ENCODE measurements at places on chromosomes 7 and 10.

DNA sequence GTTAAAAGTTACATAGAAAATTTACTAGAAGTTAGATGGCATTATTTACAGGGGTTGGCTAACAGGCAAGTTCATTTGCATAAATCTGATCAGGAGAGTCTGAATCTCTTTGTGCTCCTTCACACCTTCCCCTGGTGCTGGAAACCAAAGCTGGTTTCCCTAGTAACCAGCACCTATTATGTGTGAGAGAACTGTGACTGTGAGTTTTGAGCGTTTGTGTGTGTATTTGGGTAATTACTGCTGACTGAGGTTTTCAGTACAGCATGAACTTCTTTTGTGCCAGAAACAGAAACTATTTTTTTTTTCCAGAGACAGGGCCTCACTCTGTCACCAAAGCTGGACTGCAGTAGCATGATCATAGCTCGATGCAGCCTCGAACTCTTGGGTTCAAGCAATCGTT, 10.3 kb upstream of the IFIT1B start:
- no peak for DNase-seq

DNA sequence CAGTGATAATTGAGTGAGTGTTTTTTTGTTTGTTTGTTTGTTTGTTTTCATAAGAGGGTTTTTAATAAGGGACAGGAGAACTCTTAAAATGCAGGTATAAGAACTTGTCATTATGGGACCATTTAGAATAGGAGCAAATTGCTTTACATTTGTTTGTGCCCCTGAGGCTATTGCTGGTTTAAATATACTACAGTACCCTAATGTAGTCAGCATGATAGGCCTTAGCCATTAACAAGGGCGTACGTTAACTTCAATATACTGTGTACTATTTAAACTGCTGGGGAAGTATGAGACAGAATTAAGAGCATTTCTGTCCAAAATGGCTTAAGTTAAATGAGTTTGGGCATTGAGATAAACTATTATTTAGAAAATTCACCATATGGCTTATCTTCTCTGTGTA, 26.2 kb downstream of the PRKAR2B start:
- DNase-seq: peak; percentile 18

DNA sequence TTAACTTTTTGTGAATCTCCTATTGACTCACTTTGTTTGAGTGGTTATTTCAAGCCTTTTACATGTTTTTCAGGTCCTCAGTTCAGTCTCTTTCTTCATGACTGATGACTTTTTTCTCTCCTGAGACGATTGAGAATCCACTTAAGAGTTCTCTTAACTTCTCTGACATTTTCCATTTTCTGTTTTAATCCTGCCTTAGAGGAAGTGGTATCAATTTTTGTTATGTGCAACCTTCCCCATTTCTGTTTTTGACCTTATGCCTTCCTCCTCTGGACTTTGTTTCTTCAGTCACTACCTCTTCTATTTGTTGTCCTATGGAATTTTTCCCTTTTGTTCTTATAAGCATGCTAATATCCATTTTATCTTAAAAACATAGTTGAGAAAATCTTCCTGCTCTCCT, 2.4 kb downstream of the PSMC2 start:
- no peak for DNase-seq

GRCh38 chr7:35565927-35566326, 129.0 kb downstream of the HERPUD2 start:
- no peak for DNase-seq

DNA sequence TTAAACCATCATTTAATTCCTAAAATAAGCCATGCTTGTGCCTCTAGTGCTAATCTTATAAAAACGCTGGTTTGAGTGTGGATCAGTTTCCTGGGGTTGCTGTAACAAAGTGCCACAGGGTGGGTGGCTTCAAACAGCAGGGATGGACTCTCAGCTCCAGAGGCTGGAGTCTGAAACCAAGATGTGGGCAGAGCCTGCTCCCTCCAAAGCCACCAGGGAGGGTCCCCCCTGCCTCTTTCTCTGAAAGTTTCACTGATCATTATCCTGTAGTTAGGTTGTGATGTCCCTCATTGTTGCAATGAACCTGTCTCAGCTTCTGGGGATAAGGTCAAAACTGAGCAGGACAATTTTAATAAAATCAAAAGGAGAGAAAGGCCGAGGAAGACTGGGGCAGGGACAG, 251.9 kb upstream of the TCERG1L start:
- DNase-seq: no peak

DNA sequence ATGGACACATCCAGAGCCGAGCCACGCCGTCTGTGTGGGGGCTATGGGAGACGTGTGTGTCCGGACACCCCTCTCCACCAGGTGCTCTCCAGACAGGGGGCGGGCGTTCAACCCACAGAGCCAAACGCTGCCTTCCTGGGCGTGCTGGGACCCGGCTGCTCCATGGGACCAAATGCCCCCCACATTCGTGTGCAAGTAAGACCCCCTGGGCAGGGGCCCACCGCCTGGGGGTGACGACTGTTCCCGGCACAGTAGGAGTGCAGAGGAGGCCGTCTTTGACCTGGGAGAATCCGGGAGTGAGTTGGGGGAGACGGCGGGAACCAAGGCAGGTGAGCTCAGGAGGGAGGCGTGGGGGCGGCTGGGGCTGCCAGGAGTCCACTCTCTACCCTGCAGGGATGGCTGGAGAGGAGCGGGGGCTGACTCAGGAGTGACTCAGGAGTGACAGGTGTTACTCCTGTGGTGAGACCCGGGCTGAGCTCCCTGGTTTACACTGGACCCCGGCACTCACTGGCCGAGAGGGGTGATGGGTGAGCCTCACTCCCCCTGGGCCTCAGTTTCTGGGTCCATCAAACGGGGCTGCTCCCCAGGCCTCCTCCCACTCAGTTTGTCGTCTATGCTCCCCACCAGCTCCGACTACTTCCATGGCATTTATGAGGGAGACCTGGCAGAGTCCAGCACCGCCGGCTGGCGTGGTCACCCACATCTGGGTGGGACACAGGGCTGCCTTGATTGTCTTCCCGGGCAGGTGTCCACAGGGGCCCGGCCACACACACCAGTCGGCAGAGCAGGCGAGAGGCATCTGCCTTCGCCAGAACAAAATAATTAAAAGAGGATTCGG, 95.0 kb downstream of the MICALL2 start:
- no peak for DNase-seq

GRCh38 chr7:75628055-75628454, 110.7 kb downstream of the HIP1 start:
- DNase-seq: no peak

DNA sequence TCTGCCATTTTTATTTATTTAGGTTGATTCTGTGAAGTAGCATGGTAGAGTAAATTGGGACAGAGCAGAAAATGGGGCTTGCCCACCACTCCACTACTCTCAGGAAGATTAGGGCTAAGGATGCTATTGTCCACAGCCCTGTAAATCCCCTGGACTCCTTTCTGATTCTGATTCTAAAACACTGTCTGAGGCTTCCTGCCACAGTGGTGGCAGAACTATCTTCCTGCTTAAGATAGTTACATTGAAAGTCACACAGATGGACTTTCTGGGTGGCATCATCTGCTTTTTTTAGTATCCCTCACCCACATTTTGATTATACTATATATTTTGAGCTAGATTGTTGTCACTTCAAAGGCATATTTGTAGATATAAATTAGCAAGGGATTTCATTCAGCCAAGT, 50.0 kb downstream of the SPAM1 start:
- no peak for DNase-seq

GRCh38 chr7:27771111-27771510, 31.1 kb downstream of the TAX1BP1 start:
- no peak for DNase-seq

DNA sequence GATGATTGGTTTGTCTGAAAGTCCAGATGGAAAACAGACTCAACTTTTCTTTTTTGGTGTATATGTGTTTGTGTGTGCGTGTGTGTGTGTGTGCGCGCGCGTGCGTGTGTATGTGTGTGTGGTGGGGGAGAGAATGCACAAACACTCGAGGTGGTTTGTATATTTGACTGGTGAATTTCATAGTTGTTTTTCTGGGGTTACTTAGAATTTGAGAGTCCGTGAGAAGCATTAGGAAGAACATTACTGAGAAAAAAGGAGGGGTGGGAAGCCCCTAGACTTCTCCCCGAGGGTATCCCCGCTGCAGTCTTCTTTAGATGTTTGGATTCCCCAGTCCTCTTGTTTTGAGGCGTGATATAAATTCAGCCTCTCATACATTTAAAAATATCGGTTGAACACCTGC, 6.0 kb downstream of the CAMK1D start:
- no peak for DNase-seq

DNA sequence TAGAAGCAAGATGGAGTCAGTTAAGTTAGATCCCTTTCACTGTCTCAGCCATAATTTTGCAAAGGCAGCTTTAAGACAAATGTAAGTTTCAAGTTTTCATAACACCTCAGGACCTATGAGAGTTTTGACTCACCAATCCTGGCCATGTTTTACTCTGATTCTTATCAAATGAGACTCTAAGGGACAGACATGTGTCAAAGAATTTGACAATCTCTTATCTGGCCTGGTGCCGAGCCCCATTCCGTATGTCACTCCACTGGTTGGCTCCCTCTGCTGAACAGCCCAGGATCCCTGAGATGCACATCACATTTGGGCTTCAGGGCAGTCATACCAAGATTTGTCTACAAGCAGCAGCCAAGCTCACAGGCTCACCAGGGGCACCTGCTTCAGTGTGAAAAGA, 187.6 kb upstream of the STK17A start:
- no peak for DNase-seq

GRCh38 chr10:112805701-112806100, 144.3 kb upstream of the TCF7L2 start:
- no peak for DNase-seq

Measured in NCI-H2081 treated with DMSO at 0.1 percent for 48 hours (cell line).